ENCODE measurements at places on chromosomes 1 and 21.

DNA sequence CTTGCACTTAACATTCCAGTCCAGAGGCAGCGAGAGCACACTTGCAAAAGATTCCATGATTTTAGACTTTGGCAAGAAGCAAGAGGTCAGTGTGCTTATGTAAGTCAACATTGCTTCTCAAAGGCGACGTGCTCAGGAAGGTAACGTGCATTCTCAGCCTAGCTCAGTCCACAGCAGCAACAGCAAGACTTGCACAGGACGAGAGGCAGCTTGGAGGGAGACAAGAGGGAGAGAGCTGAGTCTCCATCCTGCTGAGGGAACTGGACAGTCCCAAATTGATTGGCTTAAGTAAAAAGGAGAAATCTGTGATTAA lies 56.5 kb downstream of the PTP4A2 start:
- DNase-seq: no peak

DNA sequence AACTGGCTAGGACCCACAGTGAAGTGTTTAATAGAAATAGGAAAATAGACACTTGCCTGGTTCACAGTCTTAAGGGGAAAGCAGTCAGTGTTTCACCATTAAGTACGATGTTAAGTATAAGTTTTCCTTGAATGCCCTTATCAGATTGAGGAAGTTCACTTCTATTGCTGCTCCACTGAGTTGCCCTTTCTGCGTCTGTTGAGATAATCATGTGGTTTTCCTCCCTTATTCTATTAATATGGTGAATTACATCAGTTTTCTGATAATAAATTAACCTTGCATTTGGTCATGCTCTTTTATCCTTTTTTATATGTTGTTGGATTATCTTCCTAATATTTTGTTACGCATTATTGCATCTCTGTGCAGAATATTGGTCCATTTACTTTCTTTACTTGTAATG lies 21.4 kb downstream of the UTS2 start:
- no peak for DNase-seq

DNA sequence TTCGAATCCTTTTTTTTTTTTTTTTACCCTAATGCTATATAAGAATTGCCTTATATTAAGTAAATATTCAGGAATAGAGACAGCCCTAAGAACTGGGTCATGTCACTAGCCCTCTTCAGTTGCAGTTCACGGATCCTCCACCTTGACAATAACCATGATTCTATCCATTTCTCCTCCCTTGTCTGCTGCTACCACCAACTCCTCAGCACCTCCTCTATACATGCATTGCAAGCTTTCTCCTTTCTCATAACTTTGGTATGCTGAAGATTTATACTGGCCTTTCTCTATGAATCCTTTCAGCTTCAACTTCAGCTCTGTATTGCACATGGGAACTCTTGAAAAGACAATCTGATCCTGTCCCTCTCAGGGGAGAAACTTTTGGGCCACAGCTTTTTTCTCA lies 14.3 kb upstream of the DR1 start:
- no peak for DNase-seq

DNA sequence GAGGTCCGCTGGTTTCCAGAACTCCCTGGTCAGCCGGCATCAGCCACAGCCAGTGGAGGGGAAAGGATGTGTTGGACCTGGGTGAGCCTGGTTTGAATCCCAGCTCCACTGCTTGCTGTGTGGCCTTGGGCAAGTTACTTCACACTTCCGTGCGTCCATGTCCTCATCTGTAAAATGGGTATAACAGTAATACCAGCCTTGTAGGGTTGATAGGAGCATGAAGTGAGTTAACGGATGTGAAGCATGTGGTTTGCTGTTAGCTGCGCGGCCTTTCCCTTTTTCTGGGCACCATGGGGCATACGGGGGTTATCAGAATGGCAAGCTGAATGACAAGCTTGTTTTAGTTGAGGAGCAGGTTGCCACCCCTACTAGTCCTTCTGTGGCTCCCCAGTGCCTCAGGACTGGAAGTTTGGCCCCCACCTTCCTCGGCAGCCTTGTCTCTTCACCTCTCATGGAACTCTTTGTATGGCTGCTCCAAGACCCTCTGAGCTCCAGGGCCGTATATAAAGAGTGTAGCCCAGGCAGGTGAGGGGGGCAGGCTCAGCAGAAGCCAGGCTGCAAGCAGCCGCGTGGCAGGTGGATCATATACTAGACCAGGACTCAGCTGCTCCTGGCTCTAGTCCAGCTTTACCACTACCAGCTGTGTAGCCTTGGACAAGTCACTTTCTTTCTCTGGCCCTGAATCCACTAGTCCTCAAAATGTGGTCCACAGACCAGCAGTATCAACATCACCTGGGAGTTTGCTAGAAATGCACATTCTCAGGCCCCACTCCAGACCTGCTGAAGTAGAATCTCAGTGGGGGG lies 95.4 kb downstream of the LACTBL1 start:
- no peak for DNase-seq

DNA sequence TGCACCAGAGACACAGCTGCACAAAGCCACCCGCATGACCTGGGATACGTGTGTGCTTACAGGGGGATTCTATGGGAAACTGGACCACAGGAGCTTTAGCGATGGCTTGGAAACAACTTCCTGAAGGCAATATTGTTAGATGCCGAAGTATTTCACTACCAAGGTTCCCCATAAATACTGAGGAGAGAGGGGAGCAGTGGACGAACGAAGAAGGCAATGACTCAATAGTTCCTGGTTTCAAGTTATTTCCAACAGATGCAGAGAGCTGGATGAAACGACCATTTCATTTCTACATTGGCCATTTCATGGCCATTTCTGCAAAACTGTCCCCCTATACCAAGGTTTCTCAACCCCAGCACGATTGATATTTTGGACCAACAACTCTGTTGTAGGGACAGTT lies 61.3 kb downstream of the CD34 start:
- no peak for DNase-seq

GRCh38 chr21:32240851-32241687 lies 37.8 kb downstream of the MIS18A start:
- DNase-seq: no peak

- DNase-seq: no peak
Measured at GRCh38 chr1:108634521-108634920, 26.4 kb downstream of the HENMT1 start.

GRCh38 chr1:179178950-179179349 lies 50.5 kb downstream of the ABL2 start:
- DNase-seq: no peak

GRCh38 chr1:222843469-222844410 lies 28.9 kb downstream of the DISP1 start:
- no peak for DNase-seq

GRCh38 chr1:245807306-245807705 lies 652.5 kb downstream of the KIF26B start:
- no peak for DNase-seq

DNA sequence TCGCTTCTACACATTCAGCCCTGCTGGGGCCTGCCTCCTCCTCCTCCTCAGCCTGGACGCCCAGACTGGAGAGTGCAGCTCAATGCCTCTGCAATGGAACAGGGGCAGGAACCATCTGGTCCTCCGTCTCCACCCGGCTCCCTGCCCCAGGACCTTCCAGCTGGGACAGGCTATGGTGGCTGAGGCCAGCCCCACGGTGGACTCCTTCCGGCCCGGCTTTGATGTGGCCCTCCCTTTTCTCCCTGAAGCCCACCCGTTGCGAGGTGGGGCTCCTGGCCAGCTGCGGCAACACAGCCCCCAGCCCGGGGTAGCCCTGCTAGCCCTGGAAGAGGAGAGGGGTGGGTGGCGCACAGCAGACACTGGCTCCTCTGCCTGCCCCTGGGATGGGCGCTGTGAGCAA lies 1.4 kb downstream of the EXTL1 start:
- DNase-seq: no peak

GRCh38 chr1:58848818-58849411 lies 65.1 kb upstream of the JUN start:
- no peak for DNase-seq

GRCh38 chr1:85462931-85463649 lies 1.9 kb downstream of the DDAH1 start:
- DNase-seq: no peak

DNA sequence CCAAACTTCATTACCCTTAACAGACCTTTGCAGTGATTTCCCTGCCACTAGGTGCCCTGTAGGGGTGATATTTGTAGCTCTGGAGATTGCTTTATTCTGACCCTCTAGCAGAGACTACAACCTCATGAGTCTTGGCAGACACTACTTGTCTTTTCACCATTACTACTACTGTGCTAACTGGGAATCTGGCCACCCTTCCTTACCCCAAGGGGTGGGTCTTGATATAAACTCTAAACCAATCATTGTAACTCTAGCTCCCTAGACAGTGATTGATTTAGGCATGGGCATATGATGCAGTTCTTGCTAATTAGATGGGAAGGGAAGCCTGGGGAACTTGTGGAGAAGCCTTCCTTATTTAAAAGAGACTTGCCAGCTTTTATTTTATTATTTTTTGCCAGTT lies 3.9 kb downstream of the KPNA6 start:
- no peak for DNase-seq

Measured in hematopoietic multipotent progenitor cell treated with erythropoietin and hydrocortisone succinate and interleukin-3 and kit ligand, for 15 days (in vitro differentiated cells).